ENCODE measurements at places on chromosomes 4 and X. TPM values are rescaled to one million over a fixed set of nuclear protein-coding genes. Genes with fewer than 3 reads are reported as not detected.

The SPON2 gene
- polyA plus RNA-seq, result 17.0 TPM

The SMARCA1 gene
- 4.8 TPM for polyA plus RNA-seq

The FLNA gene
- polyA plus RNA-seq, result 407 TPM

The PCDH18 gene
- polyA plus RNA-seq, result 1.8 TPM

The ATP1B4 gene
- not detected for polyA plus RNA-seq

The CLCN4 gene
- polyA plus RNA-seq, result 0.06 TPM

The AMER1 gene
- polyA plus RNA-seq, result 1.5 TPM

The PCYT1B gene
- polyA plus RNA-seq, result 0.40 TPM

Data from esophagus (tissue), 2 donors.